Ovary (tissue), 10 donors: ENCODE measurements at places on chromosomes 7 and 10.

- DNase-seq = no peak
These were observed 240.8 kb downstream of the ARHGAP12 start for GRCh38 chr10:31687663-31688482.

DNA sequence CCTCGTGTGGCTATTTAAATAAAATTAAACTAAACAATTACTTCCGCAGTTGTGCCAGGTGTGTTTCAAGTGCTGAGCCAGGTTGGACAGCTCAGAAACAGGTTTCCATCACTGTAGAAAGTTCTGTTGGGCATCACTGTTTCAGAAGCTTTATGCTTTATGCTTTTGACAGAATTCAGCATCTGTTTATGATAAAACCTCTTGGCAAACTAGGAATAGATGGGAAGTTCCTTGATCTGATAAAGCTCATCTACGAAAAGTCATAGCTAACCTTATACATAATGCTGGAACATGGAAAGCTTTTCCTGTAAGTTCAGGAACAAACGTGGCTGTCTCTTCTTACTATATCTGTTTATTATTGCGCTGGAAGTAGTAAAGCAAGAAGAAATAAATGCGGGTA lies 143.4 kb downstream of the DOCK1 start:
- DNase-seq = no peak

DNA sequence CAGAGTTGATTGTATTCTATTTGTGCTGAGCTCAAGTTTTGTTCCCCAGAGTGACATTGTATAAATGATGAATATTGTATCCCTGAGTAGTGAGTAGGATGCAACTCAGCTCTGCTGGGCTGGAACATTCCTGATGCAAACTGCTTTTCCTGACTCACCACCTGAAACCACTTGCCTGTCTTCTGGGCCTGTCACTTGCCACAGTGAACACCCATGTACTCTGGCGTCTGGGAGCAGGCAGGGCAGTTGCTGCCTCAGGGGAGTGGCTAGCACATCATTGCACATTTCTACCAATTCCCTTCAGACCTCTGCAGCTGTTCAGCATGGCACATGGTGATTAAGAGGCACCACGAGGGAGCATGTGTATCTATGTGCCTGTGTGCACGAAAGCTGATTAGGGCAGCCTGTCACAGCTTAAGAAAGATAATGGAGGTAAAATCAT lies 157.3 kb downstream of the SND1 start:
- no peak for DNase-seq

- no peak for DNase-seq
These were observed 19.5 kb upstream of the GRIFIN start for GRCh38 chr7:2495418-2496299.

DNA sequence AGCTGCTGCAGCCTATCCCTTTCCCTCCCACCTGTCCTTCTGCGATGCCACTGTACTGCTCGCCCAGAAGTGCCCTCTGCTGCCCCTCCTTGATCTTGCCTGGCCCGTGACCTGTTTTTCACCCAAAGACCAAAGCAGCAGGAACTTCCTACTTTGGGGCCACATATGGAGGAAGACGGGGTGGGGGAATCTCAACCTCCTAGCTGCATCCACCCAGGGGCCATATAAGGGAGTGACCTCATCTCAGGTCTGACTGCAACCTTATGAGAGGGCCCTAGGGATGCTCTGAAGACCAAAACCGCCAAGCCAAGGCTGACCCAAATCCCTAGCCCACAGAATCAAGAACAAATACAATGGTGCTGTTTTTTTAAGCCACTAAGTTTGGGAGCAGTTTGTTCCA lies 15.7 kb downstream of the PRKCQ start:
- DNase-seq = no peak

GRCh38 chr7:134612197-134612596 lies 34.5 kb upstream of the BPGM start:
- no peak for DNase-seq

- no peak for DNase-seq
These were observed 91.2 kb downstream of the VTI1A start for GRCh38 chr10:112538168-112538567.

- DNase-seq = no peak
These were observed 113.6 kb upstream of the SEM1 start for GRCh38 chr7:96823274-96823673.

DNA sequence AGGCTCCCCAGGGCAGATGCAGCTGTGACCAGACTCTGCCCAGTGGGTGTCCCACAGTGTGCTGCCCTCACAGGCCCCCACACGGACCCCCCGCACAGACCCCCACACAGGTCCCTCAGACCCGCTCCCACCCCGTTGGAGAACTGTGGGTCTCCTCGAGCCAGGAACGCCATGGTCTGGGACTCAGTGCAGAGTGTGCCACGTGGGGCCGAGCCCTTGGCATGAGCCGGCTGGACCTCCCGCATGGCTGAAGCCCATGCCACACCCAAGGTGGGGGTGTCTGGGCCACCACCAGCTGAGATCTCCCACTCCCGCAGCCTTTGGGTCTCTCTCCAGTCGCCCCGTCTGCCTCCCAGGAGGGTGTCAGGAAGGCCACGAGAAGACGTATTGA lies 34.3 kb downstream of the JAKMIP3 start:
- no peak for DNase-seq

- DNase-seq = no peak
These were observed 54.9 kb downstream of the HK1 start for GRCh38 chr10:69333205-69333604.

DNA sequence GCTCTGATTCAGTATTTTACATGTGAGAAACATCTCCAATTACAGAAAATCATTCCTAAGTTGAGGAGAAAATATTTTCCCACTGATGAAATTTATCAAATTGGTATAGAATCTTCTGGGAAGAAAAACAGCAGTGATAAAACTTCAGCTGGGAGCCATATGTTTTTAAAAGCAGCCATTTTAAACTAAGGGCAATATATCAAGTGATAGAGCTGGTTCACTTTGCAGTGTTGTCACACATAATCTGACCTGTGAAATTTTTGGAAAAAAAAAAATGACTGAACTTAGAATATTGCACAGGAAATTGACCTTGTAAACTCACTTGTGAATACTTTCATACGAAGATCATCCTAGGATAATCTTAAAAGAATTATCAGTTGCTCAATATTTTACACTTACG lies 10.5 kb upstream of the EZH2 start:
- DNase-seq = no peak

DNA sequence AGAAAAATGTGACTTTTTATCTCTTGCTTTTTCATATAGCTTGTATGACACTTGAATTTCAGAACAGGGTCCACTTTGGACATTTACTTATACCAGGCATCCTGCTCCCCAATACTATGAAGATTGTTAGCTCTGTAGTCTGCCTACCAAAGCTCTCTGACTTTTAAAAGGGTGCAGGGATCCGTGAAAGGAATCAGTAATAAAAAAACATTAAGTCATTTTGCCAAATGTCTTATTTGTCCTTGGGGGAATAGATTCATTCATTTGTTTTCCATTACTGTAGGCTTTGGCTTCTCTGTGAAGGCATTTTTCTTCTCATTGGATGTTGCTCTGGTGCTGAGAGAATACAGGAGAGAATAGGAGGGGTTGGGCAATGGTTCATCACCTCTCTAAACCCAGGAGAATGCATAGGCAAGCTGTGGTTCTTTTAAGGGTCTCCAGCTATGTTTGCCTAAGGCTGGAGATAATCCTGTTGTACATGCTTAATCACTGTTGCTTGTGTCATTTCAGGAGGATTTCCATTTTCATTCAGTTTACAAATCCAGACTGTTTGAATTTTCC lies 103.5 kb downstream of the SRI start:
- no peak for DNase-seq

- DNase-seq = no peak
These were observed 3.2 kb upstream of the ZNF248 start for GRCh38 chr10:37860494-37861190.

- DNase-seq = no peak
These were observed 438.0 kb downstream of the ETV1 start for GRCh38 chr7:13551503-13551902.

GRCh38 chr7:24337180-24337579 lies 53.2 kb downstream of the NPY start:
- no peak for DNase-seq

GRCh38 chr10:61896854-61897661 lies 4.4 kb upstream of the ARID5B start:
- DNase-seq = peak; percentile 47

DNA sequence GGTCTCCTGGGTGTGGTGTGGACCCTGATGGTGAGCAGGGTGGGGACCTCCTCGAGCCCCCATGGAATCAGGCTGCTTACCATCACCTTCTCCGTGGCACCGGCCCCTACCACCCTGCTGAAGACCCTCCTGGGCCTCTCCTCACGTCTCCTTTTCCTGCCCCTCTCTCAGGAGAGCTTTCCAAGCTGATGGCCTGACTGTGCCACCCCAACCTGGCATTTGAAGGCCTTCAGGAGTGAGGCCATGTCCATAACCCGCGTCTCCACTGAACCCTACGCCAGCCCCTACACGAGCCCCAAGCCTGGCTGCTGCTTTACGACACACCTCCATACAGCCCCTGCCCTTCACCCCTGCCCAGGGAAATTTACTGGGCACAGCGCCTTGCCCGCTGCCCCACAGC lies 55.4 kb downstream of the ZRANB1 start:
- no peak for DNase-seq

DNA sequence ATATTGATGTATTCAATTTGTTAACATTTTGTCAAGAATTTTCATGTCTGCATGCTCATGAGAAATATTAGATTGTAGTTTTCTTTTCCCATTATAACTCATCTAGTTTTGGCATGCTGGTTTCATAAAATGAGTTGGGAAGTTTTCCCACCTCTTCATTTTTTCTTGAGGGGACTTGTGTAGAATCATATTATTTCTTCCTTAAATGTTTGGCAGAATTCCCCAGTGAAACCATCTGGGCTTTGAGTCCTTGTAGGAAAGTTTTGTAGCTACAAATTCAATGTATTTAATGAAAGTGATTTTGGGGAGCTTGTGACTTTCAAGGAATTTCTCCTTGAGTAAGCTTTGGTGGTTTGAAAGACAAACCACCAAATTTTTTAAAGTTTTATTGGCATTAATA lies 173.2 kb downstream of the PHTF2 start:
- no peak for DNase-seq

GRCh38 chr10:86206240-86206579 lies 160.4 kb downstream of the GRID1 start:
- DNase-seq = no peak

DNA sequence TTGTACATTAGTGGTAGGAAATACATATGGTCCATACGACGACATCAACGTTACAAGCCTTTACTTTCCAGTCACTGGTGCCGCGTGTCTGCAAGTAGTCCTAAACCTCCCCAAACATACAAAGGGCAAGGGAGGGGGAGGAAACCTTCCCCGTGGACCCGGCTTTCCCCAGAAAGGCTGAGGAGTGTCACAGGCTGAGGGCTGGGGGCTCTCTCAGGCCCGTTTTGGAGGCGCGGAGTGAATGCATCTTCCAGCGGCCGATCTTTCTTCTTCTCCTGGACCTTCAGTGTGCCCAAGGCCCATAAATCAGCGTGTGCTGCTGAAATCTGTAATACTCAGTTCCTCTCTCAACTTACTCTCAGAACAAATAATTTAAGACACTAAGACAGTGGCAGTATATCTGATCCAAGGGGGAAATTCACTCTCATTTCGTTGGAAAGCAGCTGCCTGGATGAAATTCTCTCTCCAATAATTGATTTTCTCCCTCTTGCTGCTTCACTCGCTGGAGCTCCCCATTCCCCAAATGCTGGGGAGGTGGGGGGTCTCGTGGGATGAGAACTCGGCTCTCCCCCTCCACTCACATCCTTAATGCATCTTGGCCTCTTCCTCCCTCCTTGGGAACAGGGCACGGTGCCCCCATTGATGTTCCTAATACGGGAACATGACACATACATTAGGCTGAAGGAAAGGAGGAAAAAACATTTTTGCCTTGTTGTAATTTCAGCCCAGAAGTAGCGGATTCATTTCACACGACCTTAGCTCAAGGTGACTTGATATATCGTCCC lies 126.1 kb downstream of the ADARB2 start:
- DNase-seq = no peak

GRCh38 chr7:12751764-12752163 lies 64.3 kb downstream of the ARL4A start:
- no peak for DNase-seq
